T-helper 1 cell (primary cell): ENCODE measurements at places on chromosomes 1 and 21.

GRCh38 chr1:10113501-10113900 lies 80.7 kb downstream of the UBE4B start:
- DNase-seq = no peak

DNA sequence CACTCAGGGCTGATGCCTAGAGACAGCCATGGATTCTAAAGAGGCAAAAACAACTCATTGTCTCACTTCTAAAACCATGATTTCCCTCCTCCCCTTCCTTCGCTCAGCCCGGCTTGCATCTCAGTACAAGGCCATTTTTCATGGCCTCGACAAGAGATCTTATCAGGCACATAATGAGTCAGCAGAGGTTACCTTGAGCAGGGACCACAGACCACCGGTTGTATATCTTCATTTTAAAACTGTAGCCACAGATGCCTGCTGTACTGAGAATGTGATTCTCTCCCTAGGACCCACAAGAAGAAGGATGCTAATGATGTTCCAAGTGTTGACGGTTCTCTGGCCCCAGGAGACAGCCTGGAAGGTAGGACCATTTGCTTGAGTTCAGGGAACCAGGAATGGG lies 331.9 kb downstream of the AJAP1 start:
- DNase-seq = no peak

GRCh38 chr1:57850176-57850940 lies 426.5 kb upstream of the DAB1 start:
- DNase-seq = no peak

DNA sequence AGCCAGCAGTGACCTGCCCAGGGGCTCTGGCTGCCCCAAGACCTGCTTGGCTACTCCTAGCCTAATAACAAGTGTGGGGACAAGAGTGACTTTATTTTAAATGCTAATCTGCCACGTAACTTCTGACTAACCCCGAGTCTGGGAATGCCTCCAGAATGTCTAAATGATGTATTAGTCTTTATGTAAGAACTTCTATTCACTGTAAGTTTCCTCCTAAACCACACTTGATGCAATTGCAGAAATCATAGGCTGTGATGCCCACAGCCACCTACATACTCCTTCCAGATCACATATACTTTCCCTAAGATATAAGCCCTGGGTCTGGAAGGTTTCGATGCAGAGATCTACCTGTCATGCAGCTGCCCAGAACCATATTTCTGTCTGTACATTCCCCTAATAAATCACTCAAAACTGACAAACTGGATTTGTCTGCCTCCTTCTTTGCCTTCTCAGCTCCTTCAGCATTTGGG lies 5.9 kb upstream of the VPS45 start:
- no peak for DNase-seq

- no peak for DNase-seq
These were observed 49.6 kb downstream of the ZFYVE9 start for GRCh38 chr1:52191395-52191965.

- DNase-seq = no peak
These were observed 12.1 kb downstream of the LRP8 start for GRCh38 chr1:53315456-53316423.

- no peak for DNase-seq
These were observed 338.5 kb downstream of the KCTD3 start for GRCh38 chr1:215905493-215906115.

GRCh38 chr1:22331618-22332423 lies 119.8 kb upstream of the ZBTB40 start:
- DNase-seq = no peak

GRCh38 chr1:48903291-48903690 lies 126.6 kb upstream of the BEND5 start:
- no peak for DNase-seq

GRCh38 chr1:225651872-225652728 lies 823 bp downstream of the ENAH start:
- DNase-seq = no peak

GRCh38 chr1:203170625-203171330 lies 4.8 kb downstream of the MYBPH start:
- no peak for DNase-seq

DNA sequence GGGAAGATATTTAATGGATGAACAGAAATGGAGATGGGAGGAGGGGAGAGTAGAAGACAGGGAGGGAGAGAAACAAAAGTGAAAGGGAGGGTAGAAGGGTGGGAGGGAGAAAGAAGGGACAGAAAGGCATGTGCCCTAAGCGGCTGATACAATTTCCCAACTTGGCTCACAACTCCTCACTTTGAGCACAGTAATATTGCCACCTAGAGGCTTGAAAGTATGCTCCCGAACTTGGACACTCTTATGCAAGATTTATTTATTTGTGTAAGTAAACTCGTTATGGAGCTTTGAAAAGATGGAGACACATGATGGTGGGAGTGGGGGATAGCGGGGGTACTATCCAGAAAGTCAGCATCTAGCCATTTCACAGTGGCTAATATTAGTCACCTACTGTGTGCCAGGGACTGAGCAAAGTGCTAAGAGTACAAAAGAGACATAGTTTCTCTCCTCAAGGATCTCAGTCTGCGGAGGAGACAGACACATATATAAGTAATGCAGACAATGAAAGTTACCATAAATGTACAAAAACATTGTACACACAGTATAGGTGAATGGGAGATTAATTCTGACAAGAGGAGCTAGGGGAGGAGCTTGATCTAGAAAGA lies 189.7 kb downstream of the SEC16B start:
- DNase-seq = no peak

GRCh38 chr21:45289655-45290515 lies 2.2 kb upstream of the POFUT2 start:
- no peak for DNase-seq

DNA sequence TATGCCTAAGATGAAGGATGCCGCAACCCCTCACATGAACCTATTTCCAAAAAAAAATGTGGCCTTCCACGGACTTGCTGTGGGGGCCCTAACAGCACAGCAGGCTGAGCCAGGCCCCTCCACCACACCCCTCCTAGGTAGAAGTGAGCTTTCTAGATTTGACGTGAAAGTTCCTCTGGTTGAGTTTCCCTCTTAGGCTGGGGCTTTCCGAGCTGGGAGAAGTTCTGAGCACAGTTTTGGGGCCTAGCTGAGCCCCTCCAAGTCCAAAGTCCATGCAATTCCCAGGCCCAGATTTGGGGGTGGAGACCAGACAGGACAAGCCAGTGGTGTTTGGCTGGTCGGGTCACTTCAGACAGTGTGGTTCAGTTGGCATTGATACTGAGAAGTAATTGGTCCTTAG lies 13.8 kb upstream of the PHLDA3 start:
- DNase-seq = no peak

GRCh38 chr1:206832352-206832880 lies 33.0 kb upstream of the IL20 start:
- no peak for DNase-seq

DNA sequence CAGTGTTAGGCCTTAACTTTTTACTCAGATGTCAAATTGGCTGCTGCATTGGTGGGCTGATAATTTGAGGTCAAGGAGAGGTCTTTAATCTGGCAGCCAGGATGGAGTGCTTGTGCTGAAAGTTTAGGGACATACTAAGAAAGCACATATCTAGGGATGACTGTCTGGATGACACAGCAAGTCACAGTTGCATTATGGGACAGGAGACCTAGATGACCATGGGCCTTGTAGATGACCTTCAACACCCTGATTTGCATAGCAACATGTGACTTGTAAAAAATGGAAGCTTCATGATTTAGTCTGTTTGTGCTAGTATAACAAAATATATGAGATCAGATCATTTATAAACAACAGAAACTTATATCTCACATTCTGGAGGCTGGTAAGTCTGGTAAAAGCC lies 18.0 kb upstream of the HSD3B2 start:
- no peak for DNase-seq

- no peak for DNase-seq
These were observed 16.0 kb downstream of the DHRS3 start for GRCh38 chr1:12601700-12602658.

- no peak for DNase-seq
These were observed 138.3 kb upstream of the GALNT2 start for GRCh38 chr1:229928767-229929166.

DNA sequence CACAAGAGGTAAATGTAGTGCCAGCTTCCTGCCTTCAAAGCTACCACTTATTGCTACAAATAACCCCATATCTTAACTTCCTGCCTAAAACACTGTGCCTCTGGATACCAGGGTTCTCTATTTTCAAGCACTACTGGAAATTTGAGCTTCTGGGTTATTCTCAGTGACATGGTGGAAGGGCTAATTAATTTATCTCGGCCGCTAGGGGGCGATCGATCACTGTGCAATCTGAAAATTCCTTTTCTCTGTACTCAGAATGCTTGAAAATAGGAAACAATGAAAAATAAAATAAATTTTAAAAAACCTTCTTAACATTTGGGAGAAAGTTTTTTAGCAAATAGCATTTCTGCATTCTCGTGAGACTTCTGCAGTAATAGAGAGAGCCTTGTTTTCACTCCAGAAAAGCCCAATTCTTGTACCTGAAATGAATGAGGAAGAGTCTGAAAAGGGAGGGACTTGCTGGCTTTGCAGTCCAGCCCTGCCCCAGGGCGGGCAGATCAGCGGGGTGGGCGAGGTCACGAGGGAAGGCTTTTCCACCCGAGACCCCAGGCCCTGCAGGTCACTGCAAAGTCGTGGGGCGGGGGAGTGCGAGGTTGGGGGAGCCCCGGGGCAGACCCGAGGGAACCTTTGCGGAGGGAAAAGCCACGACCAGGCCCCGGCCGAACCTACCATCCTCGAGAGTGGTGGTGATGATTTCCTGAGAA lies 276.7 kb downstream of the PCP4 start:
- no peak for DNase-seq

DNA sequence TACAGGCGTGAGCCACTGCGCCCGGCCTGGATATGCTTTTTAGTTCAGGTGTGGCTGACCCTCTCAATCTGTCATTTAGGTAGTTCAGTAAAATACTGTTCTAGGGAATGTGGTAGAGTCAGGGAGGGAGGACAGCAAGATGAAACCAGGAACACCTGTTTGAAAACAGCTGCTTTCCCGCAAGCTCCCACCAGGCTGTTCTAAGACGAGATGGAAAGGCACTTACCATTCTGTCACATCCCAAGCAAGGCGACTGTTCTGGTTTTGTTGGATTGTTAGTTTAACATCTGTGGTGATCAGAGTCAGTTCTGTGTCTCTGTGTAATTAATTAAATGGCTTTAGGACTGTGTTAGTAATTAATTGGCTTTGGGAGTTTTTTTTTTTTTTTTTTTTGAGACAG lies 2.9 kb downstream of the CHAF1B start:
- no peak for DNase-seq

DNA sequence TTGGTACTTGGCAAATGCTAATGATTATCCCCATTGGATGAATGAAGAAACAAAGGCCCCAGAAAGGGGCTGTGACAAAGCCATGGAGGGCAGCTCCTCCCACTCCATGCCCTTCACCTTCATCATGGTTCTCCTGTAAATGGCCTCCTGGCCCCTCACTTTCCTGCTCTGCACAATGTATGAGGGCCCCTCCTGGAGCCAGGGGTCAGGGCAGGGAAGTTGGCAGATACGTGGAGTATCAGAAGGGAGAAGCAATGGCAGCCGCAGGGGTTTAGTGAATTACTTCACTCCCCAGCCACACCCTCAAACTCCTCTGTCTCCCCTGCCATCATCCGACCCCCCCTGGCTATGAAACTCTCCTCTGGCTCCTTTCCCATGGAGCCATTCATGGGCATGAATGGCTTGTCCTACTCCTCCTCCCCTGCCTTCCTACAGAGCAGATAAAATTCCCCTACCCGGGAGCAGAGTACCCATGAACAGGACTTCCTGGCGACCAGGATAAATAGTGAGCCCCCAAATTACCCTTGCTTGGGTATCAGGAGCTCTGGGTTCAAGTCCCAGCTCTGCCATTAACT lies 86.3 kb downstream of the CAMK2N1 start:
- no peak for DNase-seq

GRCh38 chr1:235639226-235640205 lies 10.1 kb downstream of the GNG4 start:
- no peak for DNase-seq

GRCh38 chr1:209989525-209989924 lies 51.5 kb downstream of the SYT14 start:
- no peak for DNase-seq

- DNase-seq = no peak
These were observed 12.9 kb downstream of the RCAN1 start for GRCh38 chr21:34602061-34602460.

DNA sequence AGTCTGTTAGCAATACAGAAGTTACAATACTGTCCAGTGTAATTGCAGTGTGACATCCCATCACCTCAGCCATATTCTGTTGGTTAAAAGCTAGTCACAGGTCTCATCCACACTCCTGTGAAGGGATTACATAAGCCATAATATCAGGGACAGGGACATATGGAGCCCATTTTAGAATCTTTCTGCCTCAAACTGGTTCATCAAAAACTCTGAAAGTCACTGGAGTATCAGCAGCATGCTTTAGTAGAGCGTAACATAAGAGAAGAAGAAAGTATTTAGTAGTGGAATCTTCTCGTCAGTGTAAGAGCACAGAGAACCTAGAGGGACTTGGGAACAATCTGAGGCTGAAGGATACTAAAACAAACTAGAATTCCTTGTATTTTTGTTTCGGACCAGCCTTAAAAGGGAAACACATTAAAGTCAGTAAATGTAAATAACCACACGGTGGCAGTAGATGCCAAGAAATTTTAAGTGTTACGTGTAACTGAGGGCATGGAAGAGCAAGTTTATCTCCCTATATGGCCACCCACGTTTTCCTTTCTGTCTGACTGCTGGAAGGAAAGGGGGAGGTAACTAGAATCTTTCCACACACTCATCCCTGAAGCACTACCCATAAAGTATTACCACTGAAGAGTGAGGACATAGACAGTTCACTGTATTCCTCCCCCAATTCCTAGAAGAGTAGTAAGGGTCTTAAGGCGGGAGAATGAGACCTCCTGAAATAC lies 41.6 kb upstream of the AGL start:
- DNase-seq = peak; percentile 34

DNA sequence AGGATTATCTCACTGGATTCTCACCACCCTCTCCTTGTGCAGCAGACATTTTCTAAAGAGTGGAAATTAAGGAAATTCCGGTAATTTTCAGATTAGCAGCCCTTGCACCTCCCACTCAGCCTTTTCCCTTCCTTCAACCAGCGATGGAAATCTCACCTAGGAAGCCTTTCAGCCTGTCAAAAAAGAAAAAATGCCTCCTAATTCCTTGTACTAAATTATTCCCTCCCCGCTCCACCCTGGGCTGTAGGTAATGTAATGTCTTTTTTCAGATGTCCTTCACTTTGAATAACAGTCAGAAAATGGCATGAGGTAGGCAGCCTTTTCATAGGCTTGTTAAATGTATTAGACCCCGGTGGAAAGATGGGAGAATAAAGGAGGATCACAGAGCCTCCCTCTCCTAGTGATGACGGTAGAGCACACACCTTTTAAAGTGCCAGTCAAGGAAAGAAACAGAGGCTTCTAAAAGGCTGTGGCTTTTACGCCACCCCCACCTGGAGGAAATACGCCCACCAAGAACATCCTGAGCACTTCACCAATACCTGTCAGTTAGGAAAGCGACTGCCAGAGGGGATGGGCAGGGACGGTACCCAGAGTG lies 62.8 kb upstream of the NEK2 start:
- DNase-seq = no peak

- DNase-seq = no peak
These were observed 129.9 kb downstream of the GLUL start for GRCh38 chr1:182261655-182262054.
